T-helper 2 cell (primary cell): ENCODE measurements at places on chromosomes 16 and 17.

- peak; percentile 49 for DNase-seq
Observed at GRCh38 chr16:75108792-75109731, 7.5 kb downstream of the LDHD start.

GRCh38 chr17:65093930-65094329, 37.4 kb upstream of the GNA13 start:
- DNase-seq = no peak

- DNase-seq = no peak
Observed at GRCh38 chr16:847151-847550, 46.6 kb upstream of the GNG13 start.

- DNase-seq = no peak
Observed at GRCh38 chr17:33650304-33650703, 357.2 kb upstream of the ASIC2 start.

DNA sequence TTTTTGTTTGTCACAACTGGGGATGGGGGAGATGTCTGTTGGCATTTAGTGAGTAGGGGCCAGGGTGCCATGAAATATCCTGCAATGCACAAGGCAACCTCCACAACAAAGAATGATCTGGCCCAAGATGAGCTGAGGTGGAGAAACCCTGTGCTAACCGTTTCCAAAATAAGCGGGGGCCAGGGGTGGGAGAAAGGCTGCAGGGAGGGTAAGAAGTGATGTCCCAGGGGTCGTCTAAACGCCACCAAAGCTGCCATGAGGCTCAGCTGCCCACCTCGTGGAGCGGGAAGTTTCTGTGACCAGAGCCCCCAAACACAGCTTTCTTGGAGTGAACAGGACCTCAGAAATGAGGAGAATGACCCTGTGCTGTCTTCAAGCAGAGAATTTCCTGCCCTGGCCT, 76.5 kb upstream of the CDH5 start:
- no peak for DNase-seq

DNA sequence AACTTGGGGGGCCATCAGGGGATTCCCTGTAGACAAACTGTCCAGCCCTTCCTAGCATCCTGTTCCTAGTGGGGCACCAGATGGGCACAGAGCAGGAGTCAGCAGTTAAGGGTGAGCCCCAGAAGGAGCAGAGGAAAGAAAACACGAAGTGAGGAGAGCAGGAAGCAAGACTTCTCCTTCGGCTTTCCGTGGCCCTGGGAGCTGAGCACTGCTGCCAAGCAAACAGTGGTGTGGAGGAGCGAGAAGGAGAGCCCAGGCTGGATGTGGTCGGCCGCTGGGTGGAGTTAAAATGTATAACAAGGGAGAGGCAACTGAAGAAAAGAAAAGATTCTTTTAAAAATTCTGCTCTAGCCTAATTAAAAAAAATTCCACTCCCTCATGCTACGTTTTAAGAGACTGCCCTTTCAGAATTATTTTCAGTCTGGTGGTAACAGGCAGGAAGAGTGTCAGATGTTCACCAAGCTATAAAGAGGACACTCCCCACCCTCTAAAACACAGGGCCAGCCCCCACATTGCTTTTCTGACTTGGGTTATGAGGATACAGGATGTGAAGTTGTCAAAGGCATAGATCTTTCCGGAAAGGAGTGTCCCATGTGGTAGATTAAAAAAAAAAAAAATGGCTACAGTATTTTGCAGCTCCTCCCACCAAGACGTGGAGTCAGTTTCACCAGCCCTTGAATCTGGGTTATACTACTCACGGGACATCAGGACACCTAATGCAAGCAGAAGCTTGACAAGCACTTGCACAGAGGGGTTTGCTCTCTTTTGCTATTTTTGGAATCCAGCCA, 74.9 kb upstream of the ZFHX3 start:
- no peak for DNase-seq

DNA sequence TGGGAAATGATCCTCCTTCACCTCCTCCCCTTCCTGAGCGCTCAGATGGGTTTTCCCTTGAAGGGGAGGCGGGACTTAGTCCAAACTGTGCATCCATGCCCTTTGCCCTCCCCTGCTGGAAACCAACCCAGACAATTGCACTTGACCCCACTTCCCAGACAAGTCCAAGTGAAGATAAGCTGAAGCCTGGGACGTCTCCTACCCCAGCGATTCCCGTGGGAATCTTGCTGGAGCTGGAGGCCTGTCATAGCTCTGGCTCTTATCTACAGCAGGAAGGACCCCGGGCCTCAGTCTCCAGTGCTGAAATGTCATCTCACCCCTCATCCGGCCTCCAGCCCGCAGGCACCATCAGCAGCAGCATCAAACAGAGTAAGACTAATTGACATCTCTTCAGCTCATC, 6.5 kb upstream of the NGFR start:
- DNase-seq = no peak

- DNase-seq = no peak
Observed at GRCh38 chr17:67680445-67681224, 37.1 kb upstream of the NOL11 start.

DNA sequence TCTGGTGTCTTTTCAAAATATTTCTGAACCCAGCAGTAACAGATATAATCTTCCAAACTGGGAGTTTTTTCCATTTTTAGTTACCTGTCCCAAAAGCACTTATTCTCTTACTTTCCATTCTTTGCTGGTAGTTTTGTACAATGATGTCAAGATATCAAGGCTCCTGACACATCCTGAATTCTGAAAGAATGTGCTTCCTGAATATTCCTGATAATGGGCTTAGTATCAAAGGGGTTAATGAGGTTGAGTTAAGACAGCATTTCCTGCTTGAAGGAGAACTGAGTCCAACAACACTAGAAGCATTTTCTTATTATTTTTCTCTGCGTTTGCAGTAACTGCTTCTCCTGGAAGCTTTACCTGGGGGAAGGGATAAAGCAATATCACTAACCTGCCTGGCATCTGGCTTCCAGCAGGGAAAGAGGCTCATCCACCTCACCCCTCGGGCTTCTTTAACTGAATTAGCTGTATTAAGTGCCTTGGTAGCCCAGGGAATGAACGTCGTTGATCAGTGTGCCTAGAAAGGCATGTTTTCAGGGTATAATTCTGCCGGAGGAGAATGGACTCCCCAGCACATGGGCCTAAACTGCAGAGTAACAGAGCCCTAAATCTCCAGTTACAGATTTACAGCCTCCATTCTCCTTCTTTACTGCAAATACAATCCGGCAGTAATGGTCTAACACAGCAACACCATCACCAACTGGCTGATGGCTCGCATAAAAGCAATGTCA, 134.4 kb downstream of the SNX11 start:
- no peak for DNase-seq

GRCh38 chr16:81575307-81575706, 130.7 kb downstream of the CMIP start:
- no peak for DNase-seq

GRCh38 chr17:56808503-56808902, 25.2 kb downstream of the C17orf67 start:
- no peak for DNase-seq

- no peak for DNase-seq
Observed at GRCh38 chr17:45740553-45741330, 43.4 kb upstream of the CRHR1 start.

- no peak for DNase-seq
Observed at GRCh38 chr17:36825521-36825920, 111.8 kb upstream of the LHX1 start.

- no peak for DNase-seq
Observed at GRCh38 chr17:47692895-47693730, 848 bp upstream of the TBKBP1 start.

GRCh38 chr17:78573955-78574354, 3.2 kb downstream of the DNAH17 start:
- no peak for DNase-seq

DNA sequence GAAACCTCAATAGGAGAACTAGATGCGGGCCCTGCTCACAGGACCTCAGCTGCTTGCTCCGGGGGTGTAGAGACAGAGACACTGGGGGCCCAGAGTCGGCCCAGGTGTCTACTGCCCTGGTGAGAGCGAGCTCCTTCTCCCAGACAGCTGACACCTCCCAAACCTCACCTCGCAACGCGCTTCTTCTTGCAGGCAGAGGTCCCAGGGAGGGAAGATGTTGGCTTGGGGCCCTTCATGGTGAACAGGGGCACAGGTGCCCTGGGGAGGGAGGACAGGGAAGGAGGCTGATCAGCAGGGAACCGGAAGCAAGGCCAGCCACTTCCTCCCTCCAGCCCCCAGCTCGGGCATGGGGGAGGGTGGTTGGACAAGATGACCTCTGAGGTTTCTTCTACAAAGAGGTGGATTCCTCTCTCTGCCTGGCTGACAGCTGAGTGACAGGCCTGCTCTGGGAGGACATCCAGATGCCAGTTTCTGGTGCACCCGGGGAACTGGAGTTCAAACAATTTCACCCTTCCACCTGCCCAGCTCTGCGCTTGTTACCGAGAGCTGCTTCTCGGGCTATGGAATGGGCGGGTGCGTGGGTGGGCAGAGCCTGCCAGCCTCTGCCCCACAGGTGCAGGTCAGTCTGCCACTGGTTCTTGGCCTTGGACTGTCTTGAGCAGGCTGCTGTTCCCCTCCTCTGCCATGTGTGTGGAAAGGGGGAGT, 11.7 kb upstream of the GFAP start:
- DNase-seq = no peak

DNA sequence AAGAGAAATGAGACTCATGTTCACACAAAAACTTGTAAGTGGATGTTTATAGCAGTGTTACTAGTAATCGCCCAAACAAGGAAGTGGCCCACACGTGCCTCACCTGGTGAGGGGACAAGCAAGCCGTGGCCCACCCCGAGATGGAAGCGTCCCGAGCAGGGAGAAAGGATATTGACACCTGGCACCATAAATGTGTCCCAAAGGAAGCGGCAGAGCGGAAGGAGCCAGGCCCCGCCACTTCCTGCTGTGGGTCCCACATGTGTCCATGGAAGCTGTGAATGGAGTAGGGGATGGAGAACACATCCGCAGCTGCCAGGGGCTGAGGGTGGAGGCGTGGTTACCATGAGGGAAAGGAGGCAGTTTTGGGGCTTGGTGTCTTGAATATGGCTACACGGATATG, 18.9 kb downstream of the KCNJ18 start:
- no peak for DNase-seq

DNA sequence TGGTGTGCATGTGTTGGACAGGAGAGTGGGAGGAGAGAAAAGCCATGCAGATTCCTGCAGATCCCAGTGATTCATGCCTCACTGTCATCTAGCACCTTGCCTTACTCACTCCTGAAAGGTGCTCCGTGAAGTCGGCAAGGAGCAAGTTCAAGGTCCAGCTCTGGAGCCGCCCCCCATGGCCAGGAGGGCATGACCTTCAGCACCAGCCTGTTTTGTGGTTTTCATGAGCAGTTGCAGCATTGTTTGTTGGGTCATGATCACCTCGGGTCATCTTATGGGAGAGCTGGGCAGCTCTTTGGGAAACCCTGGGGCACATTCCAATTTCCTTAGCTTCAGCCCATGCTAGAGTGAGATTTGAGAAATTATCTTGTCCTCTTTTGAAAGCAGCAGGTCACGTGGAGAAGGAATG, 137.5 kb upstream of the IRX3 start:
- no peak for DNase-seq

DNA sequence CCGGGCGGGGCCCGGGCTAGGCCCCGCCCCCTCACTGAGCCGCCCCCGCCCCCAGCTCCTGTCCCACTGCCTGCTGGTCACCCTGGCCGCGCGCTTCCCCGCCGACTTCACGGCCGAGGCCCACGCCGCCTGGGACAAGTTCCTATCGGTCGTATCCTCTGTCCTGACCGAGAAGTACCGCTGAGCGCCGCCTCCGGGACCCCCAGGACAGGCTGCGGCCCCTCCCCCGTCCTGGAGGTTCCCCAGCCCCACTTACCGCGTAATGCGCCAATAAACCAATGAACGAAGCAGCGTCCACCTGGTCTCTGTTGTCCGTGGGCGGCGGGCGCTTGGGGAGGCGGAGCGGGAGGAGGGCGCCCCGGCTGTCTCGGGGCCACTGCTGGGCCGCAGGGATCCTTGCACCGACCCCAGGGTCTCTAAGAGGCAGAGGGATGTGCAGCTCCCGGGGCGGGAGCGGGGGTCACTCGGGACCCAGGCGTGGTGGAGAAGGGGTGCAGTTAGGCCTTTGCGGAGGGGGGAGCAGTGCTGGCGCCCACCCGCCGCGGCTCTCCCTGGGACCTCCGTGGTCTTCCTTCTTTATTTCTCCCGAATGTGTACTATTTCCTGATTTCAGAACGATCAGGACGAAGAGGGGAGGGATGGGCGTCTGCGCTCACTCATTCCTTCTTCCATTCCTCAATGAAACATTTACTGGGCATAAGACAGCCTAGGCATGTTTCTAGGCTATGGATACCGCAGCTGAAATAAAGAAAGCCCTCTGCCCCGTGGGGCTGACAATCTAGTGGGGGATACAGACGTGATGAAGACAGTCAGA, 2.0 kb downstream of the HBZ start:
- DNase-seq = no peak

GRCh38 chr16:70345840-70346239, 863 bp upstream of the DDX19A start:
- DNase-seq = no peak

DNA sequence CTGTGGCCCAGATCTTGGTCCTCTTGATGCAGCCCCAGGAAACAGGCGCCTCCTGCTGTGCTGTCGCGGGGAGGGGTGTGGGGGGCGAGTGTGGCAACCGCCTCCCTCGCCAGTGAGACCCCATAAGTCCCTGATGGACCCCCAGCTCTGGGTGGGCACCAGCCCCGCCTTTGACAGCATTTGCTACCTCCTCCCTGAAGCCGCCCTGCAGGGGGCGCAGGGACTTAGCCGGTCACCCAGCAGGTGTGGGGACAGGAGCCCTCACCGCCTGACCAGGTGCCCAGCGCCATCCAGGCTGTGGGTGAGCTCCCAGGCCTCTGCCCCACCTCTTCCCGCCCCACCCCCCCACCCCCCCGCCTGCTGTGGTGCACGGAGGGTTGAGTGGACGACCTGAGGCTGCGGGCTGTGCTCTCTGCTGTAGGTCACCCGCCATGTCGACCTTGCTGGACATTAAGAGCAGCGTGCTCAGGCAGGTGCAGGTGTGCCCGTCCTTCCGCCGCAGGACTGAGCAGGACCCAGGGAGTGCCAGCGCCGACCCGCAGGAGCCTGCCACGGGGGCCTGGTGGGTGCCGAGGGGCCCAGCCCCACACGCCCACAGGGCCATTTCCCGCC, 4.8 kb downstream of the BAIAP3 start:
- no peak for DNase-seq

DNA sequence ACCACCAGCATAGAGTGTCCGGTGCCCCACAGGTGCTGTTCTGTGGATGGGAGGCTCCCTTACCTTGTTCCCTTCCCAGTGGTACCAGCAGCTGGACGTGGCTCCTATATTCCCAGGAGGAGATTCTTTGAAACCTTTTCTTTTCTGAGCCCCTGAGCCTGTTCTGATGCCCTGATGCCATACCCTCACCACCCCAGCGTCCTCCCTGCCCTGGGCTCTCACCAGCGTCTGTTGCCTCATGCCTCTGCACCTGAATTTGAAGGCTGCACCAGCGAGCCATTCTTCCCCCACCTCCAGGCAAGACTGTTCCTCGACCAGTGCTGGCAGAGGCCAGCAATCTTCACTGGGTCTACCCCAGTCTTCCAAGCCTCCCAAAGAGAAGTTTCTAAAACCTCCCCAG, 505 bp downstream of the SOST start:
- no peak for DNase-seq
